ENCODE measurements at places on chromosomes 5 and 9.

DNA sequence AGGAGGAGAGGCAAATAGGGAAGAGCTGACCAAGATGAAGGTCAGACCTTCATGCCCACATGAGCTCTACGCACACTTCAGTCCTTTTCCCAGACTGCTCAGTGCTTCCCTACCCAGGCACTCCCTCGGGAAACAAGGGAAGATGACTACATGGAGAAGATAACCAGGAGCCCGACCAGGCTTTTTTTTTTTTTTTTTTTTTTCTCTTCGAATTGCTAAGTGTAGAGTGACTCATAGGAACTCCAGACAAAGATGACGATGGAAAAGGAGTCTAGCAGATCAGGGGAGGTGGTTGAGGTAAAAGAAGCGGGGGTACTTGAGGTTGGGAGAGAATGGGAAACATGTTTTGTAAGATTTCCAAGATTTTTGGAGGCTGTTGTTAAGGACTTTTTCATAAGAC, 526.1 kb downstream of the BNC2 start:
- no peak for DNase-seq

DNA sequence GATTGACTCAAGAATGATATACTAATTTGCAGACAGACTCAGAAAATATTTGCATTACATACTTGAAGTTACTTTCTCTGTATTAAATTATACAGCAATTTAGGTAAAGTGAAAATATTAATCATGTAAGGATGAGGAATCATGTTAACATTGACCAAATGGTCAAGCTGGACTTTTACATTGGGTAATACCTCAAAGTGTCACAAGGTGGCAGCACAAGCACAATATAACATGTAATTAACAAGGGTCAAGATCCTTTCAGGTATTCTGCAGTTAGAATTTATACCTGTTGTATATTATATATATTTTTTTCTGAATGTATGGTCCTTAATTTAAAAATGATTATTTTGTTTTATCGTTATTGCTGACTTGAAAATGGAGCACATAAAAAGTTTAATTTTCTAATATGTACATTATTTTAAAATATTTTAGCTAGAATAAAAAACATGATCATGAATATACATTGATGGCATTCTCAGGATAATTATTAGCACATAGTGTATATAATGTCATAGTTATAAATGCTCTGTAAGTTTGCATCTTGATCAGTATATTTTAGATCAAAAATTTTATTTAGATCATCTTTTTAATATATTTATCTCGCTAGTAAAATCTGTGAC, 8.6 kb downstream of the HAPLN1 start:
- peak; percentile 37 for DNase-seq

DNA sequence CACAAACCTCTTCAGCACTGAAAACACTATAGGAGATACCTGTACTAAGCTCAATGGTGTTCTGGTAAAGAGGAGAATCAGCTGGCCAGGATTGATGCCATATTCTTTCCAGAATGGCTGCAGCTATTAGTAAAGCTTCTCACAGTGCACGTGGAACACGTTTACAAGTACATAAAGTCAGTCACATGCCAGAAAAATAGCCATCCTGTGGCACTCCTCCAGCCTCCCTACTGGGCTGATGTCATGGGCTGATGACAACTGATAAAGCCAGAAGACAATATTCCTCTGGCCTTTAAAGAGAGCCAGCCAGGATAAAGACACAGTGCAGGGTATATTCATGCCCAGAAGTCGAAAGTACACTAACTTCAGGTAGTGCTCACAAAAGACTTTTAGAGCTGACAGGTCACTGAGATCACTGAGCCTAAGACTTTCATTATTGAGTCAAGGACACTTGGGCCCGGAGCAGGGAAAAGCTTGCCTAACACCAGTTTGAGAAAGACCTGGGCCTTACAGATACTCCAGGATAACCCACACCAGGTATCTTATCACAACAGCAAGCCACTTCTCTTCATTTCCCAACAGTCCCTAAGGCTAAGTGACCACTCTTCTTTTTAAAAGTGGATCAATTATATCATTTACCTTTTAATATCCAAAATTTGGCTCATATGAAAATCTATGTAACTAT, 29.4 kb downstream of the ABITRAM start:
- no peak for DNase-seq

DNA sequence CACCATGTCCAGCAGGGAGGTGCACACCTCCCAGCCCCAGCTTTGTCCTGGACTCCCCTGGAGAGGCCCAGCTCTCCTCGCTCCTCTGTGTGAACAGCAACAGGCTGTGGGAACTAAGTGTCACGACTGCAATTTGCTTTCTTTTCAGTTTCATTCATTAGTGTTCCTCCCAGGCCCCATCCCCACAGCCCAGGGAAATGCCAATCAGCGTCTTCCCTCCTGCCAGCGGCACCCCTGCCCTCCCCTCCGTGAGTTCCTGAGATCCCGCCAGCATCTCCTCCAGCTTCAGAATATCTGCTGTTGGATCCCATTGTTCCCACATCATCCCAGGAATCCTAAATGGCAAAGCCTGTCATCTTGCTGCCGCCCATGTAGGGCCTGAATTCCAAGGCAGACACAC, 13.1 kb upstream of the RPL26L1 start:
- DNase-seq = no peak

DNA sequence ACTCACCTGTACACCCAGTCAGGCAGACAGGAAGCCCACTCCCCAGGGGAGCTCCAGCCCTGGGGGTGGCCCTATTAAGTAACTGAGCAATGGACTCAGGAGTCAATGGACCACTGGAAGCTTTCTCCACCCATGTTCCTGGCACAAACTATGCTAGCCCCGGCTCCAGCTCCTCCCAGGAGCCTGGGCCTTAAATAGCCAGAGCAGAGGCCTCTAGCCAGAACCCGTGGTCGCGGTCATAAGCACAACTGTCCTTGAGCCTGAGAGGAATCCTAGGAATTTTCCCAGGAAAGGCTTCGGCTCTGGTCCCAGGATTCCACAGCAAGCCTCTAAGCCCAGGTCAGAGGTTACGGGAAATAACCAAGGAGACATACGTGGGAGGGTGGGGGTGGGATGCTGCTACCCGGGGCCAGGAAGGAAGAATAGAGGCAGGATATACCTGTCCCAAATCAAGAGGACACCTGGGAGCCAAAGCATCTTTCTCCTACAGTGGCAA, 5.5 kb downstream of the SEPTIN8 start:
- DNase-seq = peak; percentile 16

- no peak for DNase-seq
These were observed 4.0 kb downstream of the MYOZ3 start for GRCh38 chr5:150665044-150665443.

DNA sequence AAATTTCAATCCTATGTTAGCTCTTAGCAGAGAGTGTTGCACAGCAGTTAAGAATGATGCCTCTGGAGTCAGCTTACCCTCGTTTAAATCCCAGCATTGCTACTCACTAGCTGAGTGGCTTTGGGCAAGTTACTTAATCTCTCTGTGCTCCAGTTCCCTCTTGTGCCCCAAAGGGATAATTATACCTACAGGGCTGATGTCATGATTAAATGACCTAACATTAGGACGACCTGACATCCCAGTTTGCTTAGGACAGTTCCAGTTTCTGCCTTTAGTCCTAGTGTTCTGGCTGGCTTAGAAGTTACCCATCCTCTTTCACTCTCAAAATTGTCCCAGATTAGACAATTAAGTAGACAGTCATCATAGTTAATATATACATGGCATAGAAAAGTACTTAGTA, 4.3 kb upstream of the RAI14 start:
- DNase-seq = no peak

DNA sequence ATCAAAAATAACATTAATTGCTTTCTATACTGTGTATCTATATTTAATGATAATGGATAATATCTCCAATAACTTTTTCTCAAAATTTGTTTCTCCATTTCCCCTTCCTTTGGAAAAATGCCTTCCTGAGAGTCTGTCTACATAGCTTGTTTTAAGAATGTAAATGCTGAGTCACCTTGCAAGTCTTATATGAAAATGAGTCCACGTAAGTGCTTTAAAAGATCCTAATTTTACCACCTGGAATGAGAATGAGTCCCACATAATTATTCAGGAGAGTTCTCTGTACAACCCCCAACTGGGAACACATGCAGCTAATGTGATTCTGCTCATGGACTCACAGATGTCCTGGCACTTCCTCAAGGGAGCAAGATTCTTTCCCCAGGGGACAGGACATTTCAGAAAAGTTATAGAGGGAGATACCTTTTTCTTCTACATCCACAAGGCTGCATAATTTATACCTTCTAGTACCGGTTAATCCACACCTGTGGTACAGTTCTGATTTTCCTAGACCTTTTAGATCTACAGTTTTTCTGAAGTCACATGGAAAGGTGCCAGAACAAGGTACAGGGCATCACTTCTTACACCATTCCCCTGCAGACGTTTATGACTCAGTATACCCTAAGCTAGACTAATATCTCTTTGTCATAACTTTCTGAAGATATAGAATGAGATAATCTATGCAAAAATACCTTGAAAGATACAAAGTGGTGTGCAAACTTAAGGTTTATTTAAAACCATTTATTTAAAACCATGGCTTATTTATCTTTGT, 314.1 kb downstream of the CETN3 start:
- DNase-seq = no peak

DNA sequence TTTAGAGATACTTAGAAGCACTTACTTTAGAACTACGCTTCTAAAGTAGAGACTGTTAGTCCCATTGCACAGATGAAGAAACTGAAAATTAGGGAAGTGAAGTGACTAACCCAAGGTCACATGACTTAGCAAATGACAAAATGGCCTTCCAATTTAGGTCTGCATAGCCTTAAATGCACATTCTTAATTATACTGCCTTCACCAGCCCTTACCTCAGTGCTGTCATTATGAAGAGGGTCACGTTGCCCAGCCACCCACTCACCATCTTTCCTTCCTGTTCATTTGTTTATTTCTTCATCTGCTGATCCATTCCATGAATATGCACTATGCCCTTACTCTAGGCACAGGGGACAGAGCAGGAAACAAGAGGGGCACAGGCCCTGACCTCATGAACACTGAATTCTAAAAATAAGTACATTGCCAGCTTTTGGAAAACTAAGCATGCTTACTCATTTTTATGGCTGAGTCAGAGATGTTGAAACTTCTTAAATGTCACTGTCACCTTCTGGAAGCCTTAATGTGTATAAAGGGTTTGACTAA, 8.6 kb downstream of the HAVCR2 start:
- DNase-seq = no peak

DNA sequence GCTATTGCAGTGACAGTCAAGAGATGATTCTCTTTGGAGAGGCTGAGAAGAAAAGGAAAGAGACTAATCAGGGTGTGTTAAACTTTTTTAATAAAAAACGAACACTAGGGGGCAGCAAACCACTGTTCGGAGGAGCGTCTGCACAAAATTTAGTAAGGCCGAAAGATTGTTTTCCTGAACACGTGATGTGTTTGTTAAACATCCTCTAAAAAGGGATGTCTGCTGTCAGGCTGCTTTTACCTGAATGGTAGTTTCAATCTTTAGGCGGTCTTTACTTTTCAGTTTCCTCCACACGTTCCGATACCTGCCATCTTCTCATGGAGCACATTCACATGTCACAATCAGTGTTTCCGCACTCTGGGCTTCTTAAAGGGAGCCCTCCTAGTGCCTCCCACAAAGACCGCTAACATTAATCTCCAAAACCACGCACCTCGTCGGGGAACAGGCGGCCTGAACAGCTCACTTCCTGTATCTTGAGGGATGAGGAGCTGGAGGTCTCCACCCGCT, 125.2 kb downstream of the GPBP1 start:
- DNase-seq = peak; percentile 54

- DNase-seq = no peak
These were observed 29.6 kb upstream of the RANBP17 start for GRCh38 chr5:170832241-170832640.

GRCh38 chr9:79041266-79041665, 530.5 kb upstream of the TLE4 start:
- DNase-seq = no peak

GRCh38 chr5:67290655-67291054, 94.1 kb upstream of the CD180 start:
- DNase-seq = no peak

GRCh38 chr9:131912671-131913070, 167.0 kb downstream of the MED27 start:
- DNase-seq = no peak

- no peak for DNase-seq
These were observed 18.7 kb downstream of the NIPAL4 start for GRCh38 chr5:157478726-157479125.

GRCh38 chr5:181204113-181204825, 727 bp downstream of the TRIM7 start:
- DNase-seq = no peak

DNA sequence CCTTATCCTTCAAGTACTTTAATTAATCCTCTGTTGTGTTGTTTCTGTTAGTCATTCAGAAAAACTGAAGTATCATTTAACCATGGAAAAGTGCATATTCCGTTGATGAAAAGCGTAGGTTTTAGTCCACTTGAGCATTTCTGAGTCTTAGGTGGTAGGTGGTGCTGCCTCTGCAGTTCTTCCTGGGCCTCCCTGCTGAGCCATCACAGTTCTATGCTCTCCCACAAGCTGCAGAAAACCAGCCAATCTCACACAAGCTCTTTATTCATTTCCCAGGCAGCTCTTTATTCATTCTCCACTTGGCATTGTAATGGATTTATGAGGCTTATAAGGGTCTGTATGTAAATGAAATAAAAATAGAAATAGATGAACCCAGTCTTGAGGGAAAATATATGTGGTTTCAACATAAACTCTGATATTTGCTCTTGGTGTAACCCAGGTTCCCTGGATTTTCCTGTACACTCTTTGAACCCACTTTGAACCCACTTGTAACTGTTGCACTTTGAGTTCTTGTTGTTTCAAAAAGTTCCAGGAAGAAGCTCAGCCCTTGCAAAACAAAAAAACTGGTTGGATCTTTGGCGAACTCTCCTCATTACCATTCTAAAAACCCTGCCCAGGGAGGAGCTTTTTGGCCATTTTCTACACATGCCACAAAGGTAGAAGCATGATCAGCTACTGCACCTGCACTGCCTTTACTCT, 56.0 kb downstream of the ZNF510 start:
- DNase-seq = no peak

DNA sequence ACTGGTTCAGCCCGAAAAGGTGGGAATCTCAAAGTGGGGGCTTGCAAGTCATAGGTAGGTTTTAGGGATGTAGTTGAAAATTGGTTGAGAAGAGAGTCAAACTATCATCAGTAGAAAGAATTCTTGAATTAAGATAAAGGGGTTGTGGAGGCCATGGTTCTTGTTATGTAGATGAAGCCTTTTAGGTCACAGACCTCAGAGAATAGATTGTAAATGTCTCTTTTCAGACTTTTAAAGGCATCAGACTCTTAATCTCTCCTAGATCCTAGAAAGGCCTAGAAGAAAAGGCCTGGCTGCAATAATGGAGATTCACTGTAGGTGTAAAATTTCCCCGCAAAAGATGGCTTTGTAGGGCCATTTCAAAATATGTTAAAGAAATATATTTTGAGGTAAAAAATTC, 96.4 kb downstream of the PSAT1 start:
- no peak for DNase-seq

DNA sequence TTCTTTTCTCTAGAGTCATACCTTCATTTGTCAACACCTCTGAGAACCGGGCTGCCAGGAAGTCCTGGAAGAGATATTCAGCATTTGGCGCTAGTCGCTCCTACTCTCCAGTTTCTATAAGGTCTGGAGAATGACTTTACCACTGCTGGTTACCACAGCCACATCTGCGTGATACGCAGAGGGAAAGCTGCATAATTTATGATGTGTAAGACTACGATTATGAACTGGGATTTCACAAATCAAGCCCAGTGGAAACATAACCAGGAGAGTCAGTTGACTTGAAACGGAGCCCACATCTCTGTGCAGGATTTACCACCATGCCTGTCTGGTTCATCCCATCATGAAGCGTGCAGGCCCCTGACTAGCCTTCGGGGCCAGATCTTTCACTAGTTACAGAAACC, 72.6 kb downstream of the FGF1 start:
- no peak for DNase-seq

GRCh38 chr5:119285070-119285916, 70.5 kb upstream of the TNFAIP8 start:
- no peak for DNase-seq

All from glomerular endothelial cell (primary cell).